HS-27A (cell line): ENCODE measurements at places on chromosomes 7 and 10.

DNA sequence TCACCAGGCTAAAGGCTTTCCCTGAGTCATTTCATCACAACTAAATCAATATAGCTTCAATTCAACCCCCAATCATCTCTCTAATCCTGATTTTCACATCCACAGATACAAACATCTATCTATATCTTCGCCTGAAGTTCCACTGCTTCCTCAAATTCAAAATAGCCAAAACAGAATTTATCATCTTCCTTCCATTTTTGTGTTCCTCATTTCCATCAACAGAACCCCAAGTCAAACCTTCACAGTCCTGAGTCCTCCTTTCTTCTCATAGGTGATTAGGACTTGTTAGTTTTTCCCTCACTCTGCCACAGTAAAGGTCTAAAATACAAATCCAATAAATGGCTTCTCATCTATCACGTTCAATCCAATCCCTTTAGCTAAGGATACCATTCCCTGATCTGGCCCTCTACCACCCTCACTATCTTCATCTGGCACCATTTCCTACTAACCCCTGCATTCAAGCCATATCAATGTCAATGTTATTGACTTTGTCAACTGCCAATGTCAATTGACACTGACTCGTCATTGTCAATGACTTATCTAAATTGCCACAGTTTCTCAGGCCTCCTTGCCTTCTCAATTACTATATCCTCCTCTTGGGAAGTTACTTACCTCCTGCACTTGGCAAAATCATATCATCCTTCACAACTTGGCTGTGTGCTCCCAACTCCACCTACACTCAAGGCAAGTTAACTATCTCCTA, 2.6 kb downstream of the HYCC1 start:
- no peak for DNase-seq

DNA sequence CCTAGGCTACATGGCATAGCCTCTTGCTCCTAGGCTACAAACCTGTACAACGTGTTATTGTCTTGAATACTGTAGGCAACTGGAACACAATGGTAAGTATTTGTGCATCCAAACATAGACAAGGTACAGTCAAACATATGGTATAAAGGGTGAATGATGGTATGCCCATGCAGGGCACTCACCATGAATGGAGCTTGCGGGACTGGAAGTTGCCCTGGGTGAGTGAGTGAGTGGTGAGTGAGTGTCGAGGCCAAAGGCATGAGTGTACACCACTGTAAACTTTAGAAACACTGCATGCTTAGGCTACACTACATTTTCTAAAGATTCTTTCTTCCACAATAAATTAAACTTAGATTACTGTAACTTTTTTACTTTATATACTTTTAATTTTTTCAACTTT, 165.7 kb downstream of the PARD3 start:
- no peak for DNase-seq

DNA sequence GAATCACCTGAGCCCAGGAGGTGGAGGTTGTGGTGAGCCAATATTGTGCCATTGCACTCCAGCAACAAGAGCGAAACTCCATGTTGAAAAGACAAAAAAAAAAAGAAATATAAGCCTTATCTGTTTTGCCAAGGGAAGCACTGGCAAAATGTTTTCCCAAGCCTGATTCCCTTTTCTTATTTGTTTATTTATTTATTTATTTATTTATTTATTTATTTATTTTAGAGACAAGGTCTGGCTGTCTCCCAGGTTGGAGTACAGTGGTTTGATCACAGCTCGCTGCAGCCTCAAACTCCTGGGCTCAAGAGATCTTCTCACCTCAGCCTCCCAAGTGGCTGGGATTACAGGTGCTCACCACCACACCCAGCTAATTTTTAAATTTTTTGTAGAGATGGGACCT, 44.2 kb downstream of the SVOPL start:
- DNase-seq, result no peak

- DNase-seq, result no peak
These were observed 249.0 kb upstream of the PPP2R2D start for GRCh38 chr10:131651674-131652437.

- DNase-seq, result no peak
These were observed 98.1 kb downstream of the PTPN20 start for GRCh38 chr10:47009215-47009838.

DNA sequence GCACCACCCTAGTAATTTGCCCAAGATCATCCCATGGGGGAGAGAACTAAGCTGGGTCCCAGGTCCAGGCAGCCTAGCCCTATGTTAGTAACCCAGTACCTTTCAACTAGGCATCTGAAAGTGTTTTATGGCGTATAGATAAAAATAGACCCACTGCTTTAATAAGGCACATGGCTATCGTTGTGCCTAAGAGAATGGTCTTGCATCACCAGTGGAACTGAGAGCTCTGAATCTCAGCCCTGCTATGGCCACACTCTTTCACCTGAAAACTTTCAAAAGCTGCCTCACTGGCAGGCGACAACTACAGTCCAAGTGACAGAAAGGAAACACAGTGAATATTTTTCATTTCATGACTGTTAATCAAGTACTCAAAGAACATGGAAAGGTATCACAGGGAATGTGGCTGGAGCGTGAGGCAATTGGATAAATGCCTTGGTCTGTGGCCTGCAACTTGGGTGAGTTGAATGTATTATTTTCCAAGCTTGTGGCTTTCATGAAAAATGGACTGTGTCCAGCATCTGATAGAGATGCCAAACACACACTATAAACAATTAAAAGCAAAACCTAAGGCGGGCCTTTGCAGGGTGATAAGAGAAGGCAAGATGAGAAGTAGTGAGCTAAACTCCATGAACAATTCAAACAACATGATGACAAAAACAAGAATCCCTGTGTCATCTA, 18.0 kb upstream of the SFMBT2 start:
- no peak for DNase-seq

GRCh38 chr7:37709631-37710509, 26.3 kb downstream of the GPR141 start:
- DNase-seq, result no peak

- no peak for DNase-seq
These were observed 239.5 kb upstream of the PLXNA4 start for GRCh38 chr7:132815696-132816311.

DNA sequence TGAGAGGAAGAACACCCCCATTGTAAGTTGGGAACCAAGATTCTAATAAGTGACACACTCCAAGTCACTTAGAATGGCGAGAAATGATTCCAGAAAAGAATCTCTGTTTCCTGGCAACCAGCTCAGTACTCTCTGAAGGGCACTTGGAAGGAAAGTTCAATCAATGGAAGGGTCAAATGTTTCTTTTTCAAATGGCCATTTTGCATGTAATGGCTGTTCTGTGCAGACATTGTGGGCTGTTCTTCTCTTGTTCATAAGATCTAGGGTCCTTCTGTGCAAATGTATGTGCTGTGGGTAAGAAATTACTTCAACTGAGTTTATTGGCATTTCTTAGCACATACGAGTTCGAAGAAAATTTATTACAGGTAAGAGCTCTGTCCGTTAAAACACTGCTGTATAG, 145.3 kb downstream of the EVX1 start:
- no peak for DNase-seq

- no peak for DNase-seq
These were observed 67.5 kb upstream of the ZMIZ1 start for GRCh38 chr10:79001082-79001885.

GRCh38 chr10:103859161-103860086, 4.0 kb upstream of the SH3PXD2A start:
- no peak for DNase-seq

- no peak for DNase-seq
These were observed 5.0 kb upstream of the FAM20C start for GRCh38 chr7:187227-187927.

- DNase-seq, result no peak
These were observed 145.0 kb downstream of the C7orf25 start for GRCh38 chr7:42766782-42767423.

GRCh38 chr7:72063330-72063729, 348.8 kb downstream of the CALN1 start:
- no peak for DNase-seq

DNA sequence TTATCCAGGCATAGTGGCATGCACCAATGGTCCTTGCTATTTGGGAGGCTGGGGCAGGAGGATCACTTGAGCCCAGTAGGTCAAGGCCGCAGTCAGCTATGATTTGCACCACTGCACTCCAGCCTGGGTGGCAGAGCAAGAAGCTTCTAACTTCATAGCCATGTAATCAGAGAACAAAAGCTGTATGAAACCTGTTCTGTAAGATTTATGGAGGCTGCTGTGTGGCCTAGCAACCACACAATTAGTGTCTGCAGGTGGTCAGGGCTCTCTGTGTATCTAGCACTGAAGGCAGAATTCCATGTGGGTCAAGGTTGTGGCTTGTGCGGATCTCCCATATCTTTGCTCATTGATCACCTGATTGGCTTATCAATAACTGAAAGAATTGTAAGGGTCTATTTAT, 221.5 kb upstream of the FOXK1 start:
- DNase-seq, result no peak

DNA sequence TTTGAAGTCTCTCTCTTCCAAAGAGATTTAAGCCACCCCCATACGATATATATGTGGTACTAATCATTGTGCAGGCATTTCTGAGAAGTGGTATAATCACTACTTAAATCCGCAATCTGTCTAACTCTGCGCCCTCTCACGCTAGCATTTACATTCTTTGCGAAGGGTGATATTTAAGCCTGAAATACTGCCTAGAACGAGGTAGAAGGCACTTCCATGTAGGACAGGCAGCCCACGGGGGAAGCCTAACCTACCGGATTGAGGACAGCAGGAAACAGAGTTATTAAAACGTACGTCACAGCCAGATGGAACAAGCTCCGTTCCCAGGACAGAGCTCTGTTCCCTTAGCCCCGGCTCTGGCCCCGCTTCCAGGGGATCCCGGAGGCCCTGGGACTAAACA, 59.3 kb upstream of the ECHDC3 start:
- no peak for DNase-seq

DNA sequence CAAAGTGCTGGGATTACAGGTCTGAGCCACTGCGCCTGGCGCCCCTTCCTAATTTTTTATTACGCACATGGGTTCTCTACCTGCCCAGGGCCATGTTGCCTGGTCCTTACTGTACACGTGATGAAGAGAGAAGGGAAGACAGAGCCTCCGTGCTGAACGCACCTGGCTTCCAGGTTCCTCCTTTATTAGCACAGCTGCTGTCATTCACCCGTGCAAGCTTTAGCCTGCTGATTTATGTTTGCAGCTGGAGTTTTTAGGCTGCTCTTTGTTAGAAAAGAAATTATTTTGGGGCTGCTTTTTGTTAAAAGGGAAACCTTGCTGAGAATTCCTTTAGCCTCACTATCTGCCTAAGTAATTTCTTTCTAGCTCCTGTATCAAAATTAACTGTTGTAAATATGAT, 417.0 kb downstream of the CALN1 start:
- no peak for DNase-seq

DNA sequence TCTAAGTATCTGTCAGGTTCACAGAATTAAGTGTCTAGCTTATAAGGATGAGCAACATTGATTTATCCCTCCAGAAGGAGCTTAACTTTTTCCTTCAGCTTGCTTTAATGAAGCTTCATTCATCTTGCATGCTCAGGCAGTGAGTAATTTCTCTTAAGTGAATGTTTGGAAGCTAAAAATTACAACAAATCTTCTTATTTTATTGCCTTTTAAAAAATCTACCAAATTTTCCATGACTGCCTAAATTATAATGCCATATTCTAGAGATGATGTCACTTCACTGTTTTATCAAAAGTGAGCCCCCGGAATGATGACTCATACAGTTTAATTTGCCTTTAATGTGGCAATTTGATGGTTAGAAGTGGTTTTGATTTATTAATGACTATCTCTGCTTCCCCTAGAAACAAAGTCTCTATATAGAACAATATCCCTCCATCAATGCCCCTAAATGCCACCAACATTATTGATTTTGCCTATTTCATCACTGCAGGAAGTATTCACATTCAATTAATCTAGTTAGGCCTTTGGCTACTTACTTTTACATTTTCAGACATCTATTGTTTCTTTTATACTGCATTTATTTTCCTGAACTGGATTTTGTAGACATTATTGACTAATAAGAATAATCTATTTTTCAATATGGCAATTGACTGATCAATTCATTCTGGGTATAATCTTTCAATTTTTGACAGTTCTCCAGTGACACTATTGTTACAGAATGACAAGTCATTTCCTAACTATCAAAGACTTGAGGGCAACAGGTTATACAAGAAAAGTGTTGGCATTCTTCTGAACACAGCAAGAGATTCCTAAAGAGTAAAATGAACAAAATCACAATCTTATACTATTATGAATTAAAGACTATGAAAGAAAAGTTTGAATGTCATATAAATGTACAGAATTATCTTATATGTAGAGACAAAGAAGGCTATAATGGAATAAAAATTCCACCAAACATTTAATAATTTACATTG, 139.3 kb upstream of the ODAD2 start:
- DNase-seq, result peak; percentile 45

DNA sequence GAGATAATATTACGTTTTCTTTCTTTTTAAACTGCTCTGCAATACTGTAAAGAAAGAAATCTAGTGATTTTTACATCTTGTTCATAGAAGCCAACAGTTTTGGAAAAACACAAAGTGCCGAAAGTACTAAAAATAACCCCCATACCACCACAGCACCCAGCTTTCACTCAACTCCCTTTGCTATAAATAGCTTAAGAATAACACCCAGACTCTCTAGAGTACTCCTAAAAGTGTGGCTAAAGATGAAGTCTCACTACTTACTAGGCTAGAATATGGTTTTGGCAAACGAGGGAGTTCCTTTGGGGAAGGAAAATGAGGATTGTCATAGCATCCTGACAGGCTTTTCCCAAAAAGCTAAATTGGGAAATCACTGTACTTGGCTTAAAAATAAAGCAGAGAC, 151.8 kb upstream of the ANK3 start:
- no peak for DNase-seq

GRCh38 chr7:43905956-43906330, 453 bp downstream of the URGCP start:
- no peak for DNase-seq

DNA sequence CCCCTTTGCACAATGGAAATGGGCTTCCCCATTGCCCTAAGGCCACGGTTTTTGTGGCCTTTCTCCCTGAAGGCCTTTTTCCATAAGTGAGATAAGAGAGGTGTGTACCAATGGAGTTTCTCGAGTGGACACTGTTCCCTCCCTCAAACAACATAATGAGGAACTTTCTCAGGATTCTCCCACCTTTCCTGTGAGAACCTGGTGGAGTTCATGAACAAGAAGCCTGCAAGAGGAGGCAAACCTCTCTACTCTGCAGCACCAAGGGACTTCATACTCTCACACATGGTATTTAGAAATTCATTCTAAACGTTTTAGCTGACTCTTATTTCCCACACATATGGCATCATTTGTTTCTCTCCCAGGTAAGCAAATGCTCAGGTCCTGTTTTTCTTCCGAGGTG, 7.3 kb upstream of the RBM33 start:
- no peak for DNase-seq
